ENCODE measurements at places on chromosomes 3 and 15. TPM values are rescaled to one million over a fixed set of nuclear protein-coding genes. Genes with fewer than 3 reads are reported as not detected.
A peak's percentile ranks its signal among the peaks of the same experiment; 100 is the strongest.

DNA sequence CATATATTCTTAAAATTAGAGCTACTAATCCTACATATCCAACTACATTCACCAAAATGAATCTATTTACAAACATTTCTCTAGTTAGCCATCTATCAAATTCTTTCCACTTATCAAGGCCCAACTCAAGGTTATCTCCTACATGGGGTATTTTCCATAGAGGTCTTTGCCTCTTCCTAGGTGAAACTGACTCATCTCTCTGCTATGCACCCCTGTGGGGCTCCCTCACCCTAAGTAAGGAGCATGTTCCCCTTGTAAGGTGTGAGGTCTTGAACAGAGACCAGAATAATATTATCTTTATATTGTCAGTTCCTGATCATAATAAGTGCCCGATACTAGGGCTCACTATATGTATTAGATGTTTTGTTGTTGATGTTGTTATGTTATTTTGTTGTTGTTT lies 74.6 kb upstream of the TSC22D2 start:
- no peak overlapping the region for H3K4me3 ChIP-seq
- DNase-seq: peak; percentile 64
- H3K4me1 ChIP-seq: no peaks in the 10 kb centered on the region
- no peaks in the 10 kb centered on the region for H3K36me3 ChIP-seq

- no peaks in the 10 kb centered on the region for H3K27me3 ChIP-seq
- no peak overlapping the region for H3K4me3 ChIP-seq
- H3K27ac ChIP-seq: no peak overlapping the region
Measured at GRCh38 chr3:102599819-102600576, 165.2 kb downstream of the ZPLD1 start.

GRCh38 chr3:188915127-188915526 lies 256.6 kb upstream of the TPRG1 start:
- H3K4me3 ChIP-seq: no peak overlapping the region
- no peak for DNase-seq
- H3K36me3 ChIP-seq: no peaks in the 10 kb centered on the region
- H3K27me3 ChIP-seq: no peaks in the 10 kb centered on the region
- no peaks in the 10 kb centered on the region for H3K4me1 ChIP-seq
- H3K27ac ChIP-seq: no peak overlapping the region

DNA sequence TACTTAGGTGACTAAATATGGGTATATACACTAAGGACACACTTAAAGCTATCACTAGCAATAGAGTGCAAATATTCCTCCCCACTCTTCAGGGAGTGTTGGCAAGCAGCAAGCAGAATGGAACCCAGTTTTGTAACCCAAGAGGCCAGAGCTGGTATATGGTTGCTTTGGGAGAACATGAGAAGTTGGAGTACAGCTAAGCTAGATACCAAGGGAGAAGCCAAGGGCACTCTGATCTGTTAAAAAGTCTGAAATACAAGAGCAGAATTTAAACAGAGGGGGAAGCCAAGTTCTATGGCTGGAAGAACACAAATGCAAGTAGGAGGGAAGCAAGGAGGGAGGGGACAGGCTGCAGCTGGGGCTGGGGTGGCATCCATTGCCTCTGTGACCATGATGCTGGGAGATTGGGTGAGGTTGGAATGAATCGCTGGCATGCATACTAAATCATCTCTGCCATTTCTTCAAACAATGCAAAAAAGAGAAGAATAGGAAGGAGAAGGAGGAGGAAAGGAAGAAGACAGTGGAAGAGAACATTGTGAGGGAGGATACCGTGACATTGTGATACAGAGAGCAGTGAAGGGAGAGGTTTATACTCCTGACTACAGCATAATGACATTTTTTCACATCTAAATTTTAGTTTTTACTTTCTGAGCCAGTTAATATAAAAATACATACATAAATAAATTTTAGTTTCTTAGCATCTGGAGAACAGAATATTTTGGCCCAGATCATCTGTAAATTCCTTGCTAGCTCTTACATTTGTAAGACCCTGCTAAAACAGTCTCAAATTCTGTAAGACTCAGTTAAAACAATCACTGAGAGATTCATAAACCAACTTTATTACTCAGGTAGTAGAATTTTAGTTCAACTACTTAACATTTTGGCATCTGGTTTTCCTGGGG lies 9.0 kb upstream of the ANXA2 start:
- peak overlapping the region; percentile 11 for H3K4me3 ChIP-seq
- no peaks in the 10 kb centered on the region for H3K4me1 ChIP-seq
- no peaks in the 10 kb centered on the region for H3K27me3 ChIP-seq
- H3K27ac ChIP-seq: no peak overlapping the region

DNA sequence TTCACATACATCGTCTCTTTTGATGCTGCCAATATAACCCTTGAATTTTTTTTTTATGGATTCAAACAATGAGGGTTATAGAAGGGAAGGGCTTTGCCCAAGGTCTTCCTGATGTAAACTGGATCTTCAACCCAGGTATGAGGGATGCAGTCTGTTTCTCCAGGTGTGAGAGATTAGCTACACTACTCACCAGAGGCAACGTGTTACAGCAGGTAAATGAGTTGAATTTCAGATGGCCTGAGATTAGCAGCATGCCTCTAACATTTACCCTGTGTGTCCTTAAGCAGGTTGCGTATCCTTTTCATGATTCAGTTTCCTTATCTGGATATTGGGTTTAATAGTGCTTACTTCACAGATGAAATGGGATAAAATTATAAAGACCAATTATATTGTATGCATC lies 1.9 kb downstream of the RTP4 start:
- no peaks in the 10 kb centered on the region for H3K4me1 ChIP-seq
- H3K27ac ChIP-seq: no peak overlapping the region
- no peak for DNase-seq
- H3K36me3 ChIP-seq: no peaks in the 10 kb centered on the region
- H3K4me3 ChIP-seq: no peak overlapping the region

- H3K27ac ChIP-seq: no peak overlapping the region
- H3K4me1 ChIP-seq: peaks cover 4% of the 10 kb centered on the region
- H3K27me3 ChIP-seq: peaks cover 8% of the 10 kb centered on the region
- H3K4me3 ChIP-seq: no peak overlapping the region
Measured at GRCh38 chr15:73906346-73907034, 19.8 kb upstream of the LOXL1 start.

GRCh38 chr15:70240082-70240481 lies 142.4 kb upstream of the TLE3 start:
- peak; percentile 5 for DNase-seq
- no peak overlapping the region for H3K4me3 ChIP-seq
- H3K27me3 ChIP-seq: peaks cover 27% of the 10 kb centered on the region
- no peaks in the 10 kb centered on the region for H3K4me1 ChIP-seq

- no peak overlapping the region for H3K4me3 ChIP-seq
- no peak overlapping the region for H3K27ac ChIP-seq
- no peaks in the 10 kb centered on the region for H3K4me1 ChIP-seq
- no peaks in the 10 kb centered on the region for H3K36me3 ChIP-seq
- H3K27me3 ChIP-seq: no peaks in the 10 kb centered on the region
Measured at GRCh38 chr3:39193391-39193790, 996 bp upstream of the XIRP1 start.

GRCh38 chr3:28940530-28940929 lies 340.3 kb upstream of the RBMS3 start:
- no peak overlapping the region for H3K4me3 ChIP-seq
- DNase-seq: no peak
- H3K4me1 ChIP-seq: no peaks in the 10 kb centered on the region
- no peaks in the 10 kb centered on the region for H3K36me3 ChIP-seq
- H3K27ac ChIP-seq: no peak overlapping the region
- no peaks in the 10 kb centered on the region for H3K27me3 ChIP-seq

DNA sequence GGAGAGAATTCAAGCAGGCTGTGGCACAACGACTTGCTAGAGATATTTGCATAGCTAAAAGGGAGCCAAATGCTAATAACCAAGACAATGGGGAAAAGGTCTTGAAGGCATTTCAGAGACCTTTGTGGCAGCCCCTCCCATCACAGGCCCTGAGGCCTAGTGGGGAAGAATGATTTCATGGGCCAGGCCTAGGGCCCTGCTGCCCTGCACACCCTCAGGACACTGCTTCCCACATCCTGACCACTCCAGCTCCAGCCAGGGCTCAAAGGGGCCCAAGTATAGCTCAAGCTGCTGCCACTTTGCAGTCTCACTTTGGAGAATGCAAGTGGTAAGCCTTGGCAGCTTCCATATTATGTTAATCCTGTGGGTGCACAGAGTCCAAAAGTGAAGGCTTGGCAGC lies 21.5 kb upstream of the PTPN23 start:
- DNase-seq: no peak
- H3K27me3 ChIP-seq: no peaks in the 10 kb centered on the region
- no peak overlapping the region for H3K4me3 ChIP-seq
- no peaks in the 10 kb centered on the region for H3K4me1 ChIP-seq
- no peaks in the 10 kb centered on the region for H3K36me3 ChIP-seq

GREM1 gene
- total RNA-seq: 0.12 TPM

HYAL1 gene
- 1.2 TPM for total RNA-seq

ZXDC gene
- total RNA-seq: 29.8 TPM

SH2D7 gene
- total RNA-seq: not detected

SAMD7 gene
- not detected for total RNA-seq

HRG gene
- not detected for total RNA-seq
